ENCODE measurements at places on chromosomes 16 and 17.

GRCh38 chr16:51757124-51757470, 606.0 kb upstream of the SALL1 start:
- DNase-seq: no peak

GRCh38 chr17:5055543-5055942, 20.3 kb upstream of the SLC52A1 start:
- no peak for DNase-seq

- DNase-seq: no peak
Observed at GRCh38 chr16:62240722-62241121, 204.5 kb upstream of the CDH8 start.

- no peak for DNase-seq
Observed at GRCh38 chr17:54754560-54754959, 146.1 kb upstream of the TOM1L1 start.

GRCh38 chr17:51228161-51228560, 31.7 kb downstream of the MBTD1 start:
- DNase-seq: no peak

GRCh38 chr16:3673201-3673600, 18.7 kb downstream of the DNASE1 start:
- DNase-seq: no peak
